Activated naive CD4-positive, alpha-beta T cell (primary cell): ENCODE measurements at places on chromosomes 1 and 21.

- DNase-seq, result no peak
Observed at GRCh38 chr1:89065079-89065868, at the start of gene GBP1. TSS of gene GBP1 (minus strand) at chr1:89065208. CDS start at chr1:89063234, 1,974 bp downstream.

GRCh38 chr1:23838401-23838866 lies 13.2 kb upstream of the HMGCL start:
- DNase-seq, result peak; percentile 16

GRCh38 chr1:89608984-89609725 lies 23.8 kb upstream of the LRRC8C start:
- peak; percentile 49 for DNase-seq

- DNase-seq, result no peak
Observed at GRCh38 chr1:229273507-229274232, 2.8 kb downstream of the RAB4A start.

DNA sequence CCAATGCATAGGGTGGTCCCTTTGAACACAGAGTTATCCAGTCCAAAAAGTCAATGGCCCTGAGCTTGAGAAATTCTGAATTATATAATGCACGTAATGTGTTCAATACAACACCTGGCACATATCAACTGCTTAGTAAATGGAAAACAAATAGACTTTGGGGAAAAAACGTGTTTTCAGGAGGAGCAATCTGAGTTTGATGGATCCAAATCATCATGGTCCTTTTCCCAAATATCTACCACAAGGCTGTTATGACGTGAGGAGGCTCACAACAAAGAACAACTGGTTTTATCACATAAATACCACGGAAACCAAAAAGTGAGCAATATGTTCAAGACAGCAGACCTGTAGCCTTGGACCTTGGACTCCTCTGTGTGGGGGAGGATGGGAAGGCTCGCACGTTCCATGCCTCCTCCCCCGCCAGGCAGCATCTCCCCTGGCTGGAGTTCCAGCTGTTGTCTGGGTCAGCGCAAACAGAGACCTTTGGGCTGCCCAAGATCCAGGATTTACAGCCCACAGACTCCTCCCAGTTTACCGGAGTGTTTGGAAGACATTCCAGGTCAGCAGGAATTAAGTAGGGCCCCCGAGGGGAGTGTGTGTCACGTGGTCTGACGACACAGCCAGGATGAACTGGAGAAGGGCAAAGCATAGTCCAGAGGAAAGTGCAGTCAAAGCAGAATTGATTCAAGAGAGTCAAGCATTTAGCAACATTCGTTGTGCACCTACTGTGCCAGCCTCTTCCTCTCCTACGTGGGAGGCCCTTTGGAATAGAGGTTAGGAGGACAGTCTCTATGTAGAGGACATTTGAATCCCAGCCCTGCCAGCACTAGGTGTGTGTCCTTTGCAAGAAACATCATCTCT lies 32.2 kb upstream of the MED18 start:
- DNase-seq, result no peak

GRCh38 chr1:5287178-5288150 lies 633.1 kb downstream of the AJAP1 start:
- DNase-seq, result no peak

GRCh38 chr1:31505911-31506497 lies 70.3 kb upstream of the TINAGL1 start:
- no peak for DNase-seq

DNA sequence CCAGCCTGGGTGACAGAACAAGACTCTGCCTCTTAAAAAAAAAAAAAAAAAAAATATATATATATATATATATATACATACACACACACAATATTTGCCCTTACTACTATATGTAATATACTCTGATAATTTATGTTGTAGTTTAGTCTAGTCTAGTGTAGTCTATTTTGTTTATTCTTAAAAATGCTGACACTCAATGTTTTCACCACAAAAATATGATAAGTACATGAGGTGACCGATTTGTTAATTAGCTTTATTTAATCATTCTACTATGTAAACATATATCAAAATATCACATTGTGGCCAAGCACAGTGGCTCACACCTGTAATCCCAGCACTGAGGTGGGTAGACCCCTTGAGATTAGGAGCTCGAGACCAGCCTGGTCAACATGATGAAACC lies 19.8 kb upstream of the ZNF362 start:
- DNase-seq, result no peak
